ENCODE measurements at places on chromosomes 13 and 19.

- DNase-seq = no peak
Measured at GRCh38 chr19:49393881-49394280, 5.8 kb downstream of the KASH5 start.

DNA sequence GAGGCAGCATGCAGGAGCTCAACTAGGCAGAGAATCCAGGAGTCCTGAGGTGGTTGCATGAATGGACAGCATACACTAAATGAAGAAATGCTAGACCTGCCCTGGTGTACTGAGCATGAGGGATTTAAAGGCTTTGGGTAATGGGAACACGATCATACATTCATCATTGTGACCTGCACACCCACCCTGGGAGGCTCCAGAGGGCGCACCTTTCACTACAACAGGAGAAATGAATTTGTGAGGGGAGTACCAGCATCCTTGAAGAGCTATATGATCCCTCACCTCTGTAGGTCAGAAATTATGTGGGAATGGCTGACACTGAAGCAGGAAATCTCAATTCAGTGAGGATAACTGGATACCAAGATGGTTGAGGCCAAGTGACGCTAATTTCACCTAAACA, 8.9 kb downstream of the KLK2 start:
- no peak for DNase-seq

DNA sequence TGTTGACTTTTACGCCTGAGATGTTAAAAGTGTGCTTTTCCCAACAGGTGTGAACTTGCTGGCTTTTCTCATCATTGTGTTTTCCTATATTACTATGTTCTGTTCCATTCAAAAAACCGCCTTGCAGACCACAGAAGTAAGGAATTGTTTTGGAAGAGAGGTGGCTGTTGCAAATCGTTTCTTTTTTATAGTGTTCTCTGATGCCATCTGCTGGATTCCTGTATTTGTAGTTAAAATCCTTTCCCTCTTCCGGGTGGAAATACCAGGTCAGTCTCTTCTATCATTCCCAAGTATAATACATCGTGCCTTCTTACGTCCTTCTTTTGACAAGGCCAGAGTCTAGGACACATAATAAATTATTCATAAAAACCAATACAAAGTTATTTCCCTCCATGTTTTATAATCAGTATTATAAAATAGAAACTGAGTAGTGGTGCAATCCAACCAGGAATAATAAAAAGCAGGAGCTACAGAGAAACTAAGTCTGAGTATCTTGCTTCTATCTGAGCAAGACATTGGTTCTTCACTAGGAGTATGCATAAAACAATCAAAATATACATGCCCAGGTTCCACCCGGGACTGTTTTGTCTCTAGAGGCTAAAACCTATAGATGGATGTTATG, 57.9 kb downstream of the RXFP2 start:
- no peak for DNase-seq

DNA sequence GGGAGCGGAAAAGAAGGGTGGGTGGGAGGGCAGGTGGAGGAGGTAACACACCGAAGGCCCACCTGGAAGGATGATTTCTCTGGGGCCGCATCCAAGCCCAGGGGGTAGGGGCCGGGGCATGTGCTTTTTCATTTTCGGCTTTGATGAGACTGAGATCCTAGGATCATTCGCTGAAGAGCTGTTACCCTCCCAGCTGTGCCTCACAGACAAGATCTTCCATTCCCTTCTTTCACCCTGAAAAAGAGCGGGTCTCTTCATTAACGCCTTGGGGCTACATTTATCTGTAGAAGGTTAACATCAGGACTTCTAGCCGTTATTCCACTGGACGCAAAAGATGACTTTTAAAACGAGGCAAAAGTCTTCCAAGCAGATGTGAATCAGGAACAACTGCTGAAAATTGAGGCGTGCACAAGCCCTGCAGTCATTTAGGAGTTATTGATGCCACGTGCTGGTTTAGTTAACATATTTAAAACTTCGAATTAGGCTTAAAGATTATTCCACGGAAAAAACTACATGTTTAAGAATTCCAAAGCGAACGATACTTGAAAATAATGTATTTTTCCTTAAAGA, 1.1 kb downstream of the LMO7 start:
- DNase-seq = no peak

DNA sequence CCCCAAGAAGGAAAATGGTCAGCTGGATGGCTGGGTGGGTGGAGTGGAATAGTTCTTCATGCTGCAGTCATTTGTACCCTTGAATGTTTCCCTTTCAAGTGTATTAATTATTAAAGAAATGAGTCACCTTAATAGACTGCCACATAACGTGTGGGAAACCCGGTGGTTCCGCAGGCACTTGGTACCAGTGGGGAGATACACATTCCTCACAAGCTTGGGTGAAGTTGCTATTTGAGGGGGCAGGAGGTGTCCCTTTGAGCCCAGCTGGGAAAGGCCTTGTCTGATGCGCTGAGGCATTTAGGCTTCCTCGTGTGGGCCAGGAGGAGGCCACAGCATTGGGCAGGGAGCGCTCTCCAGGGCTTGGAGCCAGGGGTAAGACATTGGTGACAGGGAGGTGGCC, 57.7 kb downstream of the ATP8A2 start:
- DNase-seq = peak; percentile 32

- peak; percentile 78 for DNase-seq
Measured at GRCh38 chr19:32675720-32676185, at the start of gene RGS9BP. TSS of gene RGS9BP (plus strand) at chr19:32675848. CDS start at chr19:32676264, 416 bp downstream.

- peak; percentile 17 for DNase-seq
Measured at GRCh38 chr13:64529874-64530485, 2700.2 kb downstream of the PCDH9 start.

DNA sequence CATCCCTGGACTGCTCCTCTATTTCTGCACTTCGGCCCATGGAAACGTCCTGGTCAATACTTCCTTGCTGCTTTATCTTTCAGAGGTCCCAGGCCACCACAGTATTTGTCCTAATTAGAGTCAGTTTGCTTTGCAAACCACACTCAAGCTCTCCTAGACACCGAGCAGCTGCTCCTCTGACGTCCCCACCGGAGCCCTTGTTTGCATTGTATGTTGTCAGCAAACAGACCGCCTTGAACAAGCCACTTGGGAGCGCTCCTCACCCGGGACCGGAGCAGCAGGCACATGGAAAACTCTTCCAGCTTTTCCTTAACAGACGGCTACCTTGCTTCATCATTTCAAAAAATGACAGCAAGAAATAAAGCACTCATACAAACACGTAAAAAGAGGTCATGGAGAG, 51.5 kb upstream of the GTF3A start:
- no peak for DNase-seq

DNA sequence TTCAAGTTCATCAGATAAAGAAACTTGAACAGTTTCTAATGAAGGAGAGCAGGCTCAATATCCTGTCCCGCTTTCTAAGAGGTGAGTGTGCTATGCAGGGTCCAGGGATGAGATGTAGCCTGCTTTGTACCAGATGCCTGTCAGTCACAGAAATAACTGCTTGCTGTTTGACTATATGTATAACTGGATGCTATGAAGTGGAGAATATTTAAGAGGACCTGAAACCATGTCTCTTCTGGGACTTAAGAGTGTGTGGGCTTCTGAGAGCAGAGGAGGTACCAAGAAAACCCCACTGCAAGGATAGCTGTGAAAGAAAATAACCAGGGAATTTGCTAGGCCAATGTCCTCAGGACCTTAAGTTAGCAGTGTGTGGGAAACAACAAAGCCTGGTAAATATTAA, 246.3 kb upstream of the RFC3 start:
- no peak for DNase-seq

DNA sequence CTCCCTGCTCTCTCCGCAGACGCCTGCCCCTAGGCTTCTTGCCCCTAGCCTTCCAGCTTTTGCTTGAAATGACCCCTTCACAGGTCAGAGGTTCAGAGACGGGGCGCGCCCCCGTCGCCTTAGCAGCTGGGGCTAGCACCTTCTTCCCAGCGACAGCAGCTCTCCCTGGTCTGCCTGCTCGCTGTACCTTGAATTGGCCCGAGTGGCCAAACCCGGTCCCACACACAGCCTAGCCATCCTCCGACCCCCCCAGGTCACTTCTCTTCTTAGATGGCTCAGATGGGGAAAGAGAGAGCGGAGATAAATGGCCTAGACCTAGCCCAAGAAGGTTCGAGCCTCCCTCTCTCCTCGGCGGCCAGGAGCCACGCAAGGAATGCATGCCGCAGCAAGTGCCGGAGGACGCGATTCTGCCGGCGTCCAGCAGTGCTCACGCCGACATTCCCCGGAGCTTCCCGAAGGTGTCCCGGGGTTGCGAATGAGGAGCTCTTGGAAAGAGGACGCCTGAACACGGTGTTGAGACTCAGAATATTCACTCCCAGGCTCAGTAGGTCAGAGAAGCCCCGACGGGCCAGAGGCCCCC, 1.3 kb downstream of the CDX2 start:
- no peak for DNase-seq

DNA sequence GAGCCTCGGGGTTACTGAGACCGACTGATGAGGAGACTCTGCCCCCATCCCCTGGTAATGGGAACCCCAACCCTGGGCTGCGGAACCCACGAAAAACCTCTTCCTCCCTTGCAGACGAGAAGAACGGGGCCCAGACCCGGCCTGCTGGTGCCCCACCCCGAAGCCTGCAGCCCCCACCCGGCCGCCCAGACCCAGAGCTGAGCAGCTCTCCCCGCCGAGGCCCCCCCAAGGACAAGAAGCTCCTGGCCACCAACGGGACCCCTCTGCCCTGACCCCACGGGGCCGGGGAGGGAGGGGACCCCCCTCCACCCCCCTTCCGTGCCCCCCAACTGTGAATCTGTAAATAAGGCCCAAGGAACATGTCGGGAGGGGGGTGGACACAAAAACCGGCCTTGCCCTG, 13.3 kb downstream of the TMEM150B start:
- no peak for DNase-seq

GRCh38 chr13:81664872-81665271, 1323.9 kb upstream of the SPRY2 start:
- no peak for DNase-seq

GRCh38 chr19:17245535-17245984, at the start of gene NR2F6:
TSS of gene NR2F6 (minus strand) at chr19:17245919. CDS start at chr19:17245220, 699 bp downstream.
- DNase-seq = no peak

DNA sequence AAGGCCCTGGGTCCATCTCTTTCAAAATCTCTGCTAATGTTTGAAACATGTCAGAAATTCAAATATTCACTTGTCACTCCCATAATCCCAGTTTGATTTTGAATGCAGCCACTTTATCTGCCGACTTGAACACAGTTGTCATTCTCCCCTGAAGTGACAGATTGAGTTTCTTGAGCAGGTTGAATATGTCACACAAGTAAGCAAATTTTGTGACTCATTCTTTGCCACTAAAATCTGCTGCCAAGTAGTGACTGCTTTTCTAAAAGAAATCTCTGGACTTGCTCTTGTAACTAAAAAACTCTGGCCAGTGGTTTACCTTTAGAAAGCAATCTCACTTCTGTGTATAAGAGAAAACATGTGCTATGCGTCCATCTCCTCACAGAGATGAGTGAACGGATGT, 357.1 kb downstream of the LMO7 start:
- DNase-seq = no peak

- no peak for DNase-seq
Measured at GRCh38 chr19:7533281-7533885, 2.1 kb upstream of the PNPLA6 start.

GRCh38 chr19:55258476-55258827, 365 bp downstream of the PPP6R1 start:
- DNase-seq = no peak

GRCh38 chr13:110097013-110097412, 209.9 kb downstream of the COL4A1 start:
- DNase-seq = no peak

GRCh38 chr13:53200498-53201453, 172.2 kb downstream of the OLFM4 start:
- DNase-seq = peak; percentile 92

- DNase-seq = no peak
Measured at GRCh38 chr13:108376308-108376707, 106.8 kb downstream of the TNFSF13B start.

DNA sequence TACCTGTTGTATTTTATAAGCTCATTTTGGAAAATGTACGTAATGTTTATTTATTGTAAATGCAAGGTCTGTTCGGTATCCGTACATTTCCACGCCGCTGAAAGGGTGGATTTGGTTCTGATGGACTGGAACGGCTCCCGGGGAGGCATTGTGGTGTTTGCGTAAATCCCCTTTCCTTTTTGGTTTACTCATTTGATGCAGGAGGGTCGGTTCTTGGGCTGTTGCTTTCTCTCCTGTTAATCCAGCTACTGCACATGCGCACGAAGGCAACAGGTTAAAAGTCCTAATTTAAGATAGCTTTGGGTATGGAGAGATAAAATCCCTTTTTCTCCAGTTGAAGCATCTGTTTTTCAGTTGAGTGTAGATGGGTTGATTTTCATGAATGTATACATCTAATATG, 224.4 kb downstream of the TM9SF2 start:
- DNase-seq = peak; percentile 35

- DNase-seq = no peak
Measured at GRCh38 chr19:13078897-13079541, 23.6 kb downstream of the LYL1 start.

GRCh38 chr13:50636007-50636704, 207.3 kb downstream of the DLEU7 start:
- peak; percentile 57 for DNase-seq

DNA sequence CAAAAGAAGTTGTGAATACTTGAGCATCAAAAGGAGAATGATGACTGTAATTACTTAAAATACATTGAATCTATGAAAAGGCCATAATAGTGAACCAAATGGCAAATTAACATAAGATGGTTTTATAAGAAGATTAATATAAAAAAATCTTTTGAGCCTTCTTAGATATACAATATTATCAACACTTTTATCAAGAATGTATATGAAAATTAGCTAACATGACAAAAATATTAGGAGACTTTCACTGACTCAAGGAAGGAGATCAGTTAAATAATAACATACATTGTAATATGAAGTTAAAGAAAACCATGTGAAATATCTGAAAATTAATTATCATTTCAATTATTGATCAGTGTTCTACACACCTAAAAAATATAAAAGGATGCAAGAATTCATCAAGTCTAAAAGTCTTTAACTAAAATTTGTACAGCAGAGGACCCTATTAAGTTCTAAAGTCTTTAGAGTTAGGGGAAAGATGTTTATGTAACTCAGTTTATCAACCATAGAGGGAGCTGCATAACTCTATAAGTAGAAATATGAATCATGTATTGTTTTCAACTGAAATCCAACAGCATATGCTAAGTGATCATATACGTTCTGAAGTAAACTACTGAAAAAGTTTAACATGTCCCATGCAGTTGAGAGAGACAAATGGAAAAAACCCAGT, 756.1 kb upstream of the MIR17HG start:
- no peak for DNase-seq

- no peak for DNase-seq
Measured at GRCh38 chr13:72599178-72599743, 128.2 kb downstream of the MZT1 start.

GRCh38 chr19:38028913-38029510, 122.0 kb downstream of the SIPA1L3 start:
- no peak for DNase-seq

All from H1 (cell line).